ENCODE measurements at places on chromosomes 5 and 9. TPM values are rescaled to one million over a fixed set of nuclear protein-coding genes. Genes with fewer than 3 reads are reported as not detected.
A peak's percentile ranks its signal among the peaks of the same experiment; 100 is the strongest.

GRCh38 chr5:3356016-3356415 lies 239.6 kb upstream of the IRX1 start:
- DNase-seq: no peak

- DNase-seq: no peak
These were observed 1652.4 kb upstream of the ACO1 start for GRCh38 chr9:30732060-30732459.

DNA sequence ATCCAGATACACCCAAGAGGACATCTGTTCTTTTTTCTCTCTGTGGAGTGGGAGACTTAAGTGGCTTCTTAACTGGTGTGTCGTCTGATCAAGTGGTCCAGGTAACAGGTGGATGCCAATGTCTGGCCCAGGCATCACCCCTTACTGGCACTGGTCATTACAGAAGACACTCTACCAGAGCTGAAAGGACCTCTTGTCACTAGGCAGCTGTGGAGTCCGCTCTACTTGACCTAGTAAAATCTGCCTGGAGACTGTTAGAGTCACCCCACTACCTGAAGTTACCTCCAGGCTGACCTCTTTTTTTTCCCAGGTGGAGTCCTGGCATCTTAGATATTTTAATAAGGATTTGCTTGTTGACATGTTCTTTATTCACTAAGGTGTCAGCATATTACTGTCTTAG lies 22.5 kb downstream of the FXN start:
- DNase-seq: peak; percentile 31

DNA sequence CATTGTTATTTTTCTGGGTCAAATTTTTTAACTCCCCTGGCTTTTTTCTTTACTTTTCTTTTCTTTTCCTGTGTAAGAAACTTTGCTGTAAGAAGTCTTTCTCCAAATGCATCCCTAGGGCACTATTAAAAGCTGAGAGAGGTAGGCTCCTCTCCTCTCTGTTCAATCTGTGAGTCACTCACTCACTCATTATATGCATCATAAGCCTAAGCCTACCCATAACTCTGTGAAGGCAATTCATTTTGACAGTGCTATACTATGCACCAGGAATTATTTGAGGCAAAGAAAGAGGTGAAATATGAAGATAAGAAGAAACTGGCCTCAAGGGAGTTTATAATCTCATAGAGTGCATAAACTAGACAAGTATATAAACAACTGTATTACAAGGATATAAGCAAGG lies 67.9 kb upstream of the PRR16 start:
- DNase-seq: no peak

DNA sequence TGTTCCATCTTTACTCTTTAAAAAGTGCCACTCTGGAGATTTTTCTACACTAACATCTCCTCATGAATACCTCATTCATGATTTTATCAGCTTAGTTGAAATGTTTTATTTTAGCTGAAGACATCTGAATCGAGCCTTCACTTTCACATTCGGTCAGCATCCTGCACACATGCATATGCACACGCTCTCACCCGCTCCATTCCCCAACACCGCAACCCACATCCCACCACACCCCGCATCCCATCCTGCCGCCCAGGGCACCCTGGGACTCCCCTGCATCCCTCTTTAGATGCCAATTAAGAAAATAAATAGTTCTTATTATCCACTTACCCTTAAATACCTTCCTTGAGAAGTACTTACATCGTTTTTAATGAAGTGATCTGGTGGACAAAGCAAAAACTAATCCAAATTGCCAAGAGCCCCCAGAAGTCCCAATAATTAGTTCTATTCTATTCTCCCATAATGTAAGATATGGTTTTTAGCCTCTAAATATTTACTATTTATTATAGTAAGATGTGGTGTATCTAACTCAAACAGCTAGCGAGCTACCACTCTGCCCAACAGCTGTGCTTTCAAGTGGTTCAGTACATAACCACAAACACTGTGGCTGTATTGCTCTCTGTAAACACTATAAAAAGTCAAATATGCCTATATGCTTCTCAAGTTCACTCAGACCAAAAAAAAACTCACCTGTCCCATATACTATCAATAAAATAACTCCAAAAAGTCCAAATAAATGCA lies 38.2 kb downstream of the GZMK start:
- peak; percentile 2 for DNase-seq

DNA sequence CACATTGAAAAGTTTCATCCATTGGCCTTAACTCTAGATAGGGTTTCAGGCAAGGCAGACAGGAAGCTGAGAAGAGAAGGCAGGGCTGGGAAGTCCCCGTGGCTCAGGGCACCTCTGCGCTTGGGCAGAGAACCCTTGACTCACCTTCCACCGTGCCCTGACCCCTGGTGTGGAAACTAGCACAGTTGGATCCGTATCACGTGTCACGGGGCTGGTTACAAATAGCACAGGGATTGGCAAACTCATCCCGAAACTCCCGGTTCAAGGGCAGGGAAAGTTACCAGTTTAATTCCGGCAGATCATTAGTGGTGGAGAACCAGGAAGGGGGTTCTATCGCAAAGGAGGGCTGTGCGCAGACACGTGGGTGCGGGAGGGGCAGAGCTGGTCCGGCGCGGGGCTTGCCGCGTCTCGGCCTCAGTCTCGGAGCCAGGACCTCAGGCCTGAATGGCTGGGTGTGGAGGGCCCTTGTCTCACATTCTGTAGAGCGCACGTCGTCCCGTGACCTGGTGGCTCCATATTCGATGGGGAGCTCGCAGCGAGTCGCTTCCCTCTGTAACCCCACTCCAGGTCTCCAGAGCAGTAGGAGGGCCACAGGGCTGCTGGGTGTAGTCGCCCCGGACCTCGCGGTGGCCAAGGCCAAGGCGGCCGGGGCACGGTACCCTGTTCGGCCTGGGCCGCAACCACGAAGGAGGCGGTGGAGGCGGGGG lies 771 bp upstream of the TMEM171 start:
- peak; percentile 97 for DNase-seq

- no peak for DNase-seq
These were observed 128.4 kb downstream of the ANXA1 start for GRCh38 chr9:73280113-73280512.

GRCh38 chr9:35557320-35557719 lies 47.7 kb upstream of the TESK1 start:
- peak; percentile 73 for DNase-seq

GRCh38 chr5:153347611-153348010 lies 142.9 kb upstream of the GRIA1 start:
- no peak for DNase-seq

DNA sequence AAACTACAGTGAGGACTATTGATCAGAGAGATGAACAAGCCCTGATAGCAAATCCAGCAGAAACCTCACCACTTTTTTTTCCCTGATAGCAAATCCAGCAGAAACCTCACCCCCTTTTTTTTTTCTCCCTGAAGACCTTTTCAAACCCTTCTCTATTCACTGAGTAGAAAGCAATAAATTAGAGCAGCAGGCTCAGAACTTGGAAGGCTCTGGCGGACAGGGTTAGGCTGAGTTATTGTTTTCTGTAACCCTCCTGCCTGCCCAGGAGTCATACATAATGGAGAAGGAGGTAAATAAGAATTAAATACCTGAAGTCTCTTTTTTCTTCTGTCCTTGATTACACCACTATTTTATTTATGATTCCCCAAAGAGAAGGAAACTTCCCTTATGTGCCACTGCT lies 136.3 kb upstream of the SNX2 start:
- DNase-seq: no peak

GRCh38 chr5:119353686-119354366 lies 2.0 kb upstream of the TNFAIP8 start:
- no peak for DNase-seq

DNA sequence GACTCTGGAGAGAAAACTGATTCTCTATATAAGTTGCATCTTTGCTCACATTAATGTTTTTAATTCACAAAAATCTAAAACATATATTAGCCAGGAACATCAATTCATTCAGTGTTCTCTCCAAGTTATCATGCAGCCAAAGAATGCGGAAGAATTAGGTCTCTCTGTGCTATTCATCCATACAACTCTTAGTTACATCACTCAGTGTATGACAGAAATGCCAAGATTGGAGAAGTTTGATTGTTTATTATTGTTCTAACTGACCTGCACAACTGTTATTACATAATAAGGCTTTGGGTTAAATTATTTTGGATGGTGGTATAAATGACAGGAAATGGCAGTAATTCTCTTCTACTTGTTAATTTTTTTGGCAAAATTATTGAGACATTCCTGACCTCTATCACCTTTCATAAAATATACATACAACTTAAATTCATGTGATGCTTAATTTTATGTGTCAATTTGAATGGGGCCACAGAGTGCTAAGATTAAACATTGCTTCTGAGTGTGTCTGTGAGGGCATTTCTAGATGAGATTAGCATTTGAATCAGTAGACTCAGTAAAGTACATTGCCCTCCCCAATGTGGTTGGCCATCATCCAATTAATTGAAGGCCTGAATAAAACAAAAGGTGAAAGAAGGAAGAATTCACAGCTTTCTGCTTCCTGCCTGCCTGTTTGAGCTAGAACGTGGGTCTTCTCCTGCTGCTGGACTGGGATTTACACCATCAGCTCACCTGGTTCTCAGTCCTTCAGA lies 70.2 kb downstream of the NR2F1-AS1 start:
- DNase-seq: no peak

- no peak for DNase-seq
These were observed 227.2 kb downstream of the RAB3C start for GRCh38 chr5:58810086-58810485.

DNA sequence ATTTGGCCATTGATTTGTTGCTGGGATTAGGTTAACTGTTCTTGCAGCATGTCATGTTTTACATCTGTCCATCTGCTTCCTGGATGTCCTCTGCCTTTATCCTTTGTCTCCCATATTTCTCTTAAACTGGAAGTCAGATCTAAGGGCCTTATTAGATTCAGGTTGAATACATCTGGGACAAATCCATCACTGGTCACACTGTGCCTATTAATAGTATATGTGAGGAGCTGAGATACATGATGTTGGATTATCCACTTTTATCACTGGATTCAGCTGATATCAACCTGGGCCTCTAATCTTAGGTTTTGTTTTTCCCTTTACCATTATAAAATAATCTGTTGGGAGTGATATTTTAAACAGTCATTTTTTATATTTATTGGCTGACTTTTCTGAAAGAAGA lies 41.8 kb upstream of the ROPN1L start:
- no peak for DNase-seq

- DNase-seq: no peak
These were observed 25.0 kb downstream of the LARP1 start for GRCh38 chr5:154780128-154780527.

GRCh38 chr5:174323878-174324281 lies 278.4 kb downstream of the NSG2 start:
- peak; percentile 89 for DNase-seq

Gene TSLP
- 0.81 TPM for total RNA-seq

Gene GRXCR2
- not detected for total RNA-seq

Gene C9orf153
- 0.67 TPM for total RNA-seq

Gene STPG3
- not detected for total RNA-seq

Gene PLPP7
- 1.1 TPM for total RNA-seq

Gene PCDHGB6
- total RNA-seq: 9.5 TPM

Gene TRAPPC13
- 26.7 TPM for total RNA-seq

Gene SLC36A2
- total RNA-seq: not detected

Gene CXCL14
- 39.4 TPM for total RNA-seq

Measured in thyroid gland (tissue), 4 donors.